Stimulated activated CD8-positive, alpha-beta memory T cell treated with anti-CD3 and anti-CD28 coated beads, Interleukin-2, amount 100 ng/mL, for 48 hours (primary cell): ENCODE measurements at places on chromosomes 6 and 20.

GRCh38 chr20:7571521-7572055, 368.7 kb downstream of the HAO1 start:
- DNase-seq = no peak

GRCh38 chr20:33916768-33917167, 76.9 kb upstream of the RALY start:
- no peak for DNase-seq

- no peak for DNase-seq
Observed at GRCh38 chr6:44037847-44038542, 89.3 kb downstream of the MRPL14 start.

DNA sequence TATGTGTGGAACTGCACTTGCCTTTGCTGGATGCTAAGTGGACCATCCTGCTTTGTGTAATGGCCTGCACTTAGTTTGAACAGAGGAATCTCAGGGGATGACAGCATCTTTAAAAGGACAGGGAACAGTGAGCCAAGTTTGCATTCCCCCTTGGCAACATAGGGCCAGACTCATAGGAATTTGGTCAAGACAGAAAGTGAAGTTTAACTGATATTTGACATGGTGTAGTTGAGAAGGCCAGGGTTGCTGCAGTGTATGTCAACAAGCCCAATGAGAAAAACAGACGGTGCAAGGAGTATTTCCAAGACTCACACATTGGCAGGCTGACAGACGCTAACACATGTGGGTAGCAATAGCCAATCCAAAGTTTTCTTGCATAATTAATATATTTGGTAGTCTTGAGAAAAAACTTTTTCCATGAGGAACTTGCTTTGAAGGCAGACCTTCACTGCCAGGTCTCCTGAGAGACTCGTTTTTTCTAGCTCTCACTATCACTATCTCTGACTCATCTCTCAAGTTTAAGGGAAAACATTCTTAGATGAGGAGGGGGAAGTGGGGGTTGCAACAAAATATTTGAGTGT, 213.8 kb downstream of the IBTK start:
- no peak for DNase-seq

DNA sequence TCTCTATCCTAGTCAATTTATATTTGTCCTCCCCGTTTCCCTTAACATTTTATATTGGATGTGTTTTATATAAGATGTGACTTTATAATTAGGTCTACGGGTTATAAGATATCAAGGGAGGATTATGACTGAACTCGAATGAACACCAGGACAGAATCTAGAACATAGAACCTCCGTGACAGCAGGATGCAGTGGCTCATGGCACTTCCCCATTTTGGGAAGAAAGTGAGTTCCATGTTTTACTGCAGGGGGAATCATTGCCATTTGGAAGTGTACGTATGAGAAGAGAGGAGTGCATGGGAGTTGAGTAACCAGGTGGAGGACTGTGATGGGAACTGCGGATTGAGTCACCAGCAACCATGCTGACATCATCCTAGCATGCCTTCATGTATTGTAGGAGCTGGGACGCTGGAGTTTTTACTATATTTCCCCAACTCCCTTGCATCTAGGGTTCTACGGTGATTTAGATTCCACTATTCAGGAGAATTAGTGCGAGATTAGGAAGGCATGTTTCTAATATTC, 56.1 kb upstream of the FOXC1 start:
- no peak for DNase-seq

- DNase-seq = no peak
Observed at GRCh38 chr6:95325916-95326315, 251.4 kb upstream of the MANEA start.

DNA sequence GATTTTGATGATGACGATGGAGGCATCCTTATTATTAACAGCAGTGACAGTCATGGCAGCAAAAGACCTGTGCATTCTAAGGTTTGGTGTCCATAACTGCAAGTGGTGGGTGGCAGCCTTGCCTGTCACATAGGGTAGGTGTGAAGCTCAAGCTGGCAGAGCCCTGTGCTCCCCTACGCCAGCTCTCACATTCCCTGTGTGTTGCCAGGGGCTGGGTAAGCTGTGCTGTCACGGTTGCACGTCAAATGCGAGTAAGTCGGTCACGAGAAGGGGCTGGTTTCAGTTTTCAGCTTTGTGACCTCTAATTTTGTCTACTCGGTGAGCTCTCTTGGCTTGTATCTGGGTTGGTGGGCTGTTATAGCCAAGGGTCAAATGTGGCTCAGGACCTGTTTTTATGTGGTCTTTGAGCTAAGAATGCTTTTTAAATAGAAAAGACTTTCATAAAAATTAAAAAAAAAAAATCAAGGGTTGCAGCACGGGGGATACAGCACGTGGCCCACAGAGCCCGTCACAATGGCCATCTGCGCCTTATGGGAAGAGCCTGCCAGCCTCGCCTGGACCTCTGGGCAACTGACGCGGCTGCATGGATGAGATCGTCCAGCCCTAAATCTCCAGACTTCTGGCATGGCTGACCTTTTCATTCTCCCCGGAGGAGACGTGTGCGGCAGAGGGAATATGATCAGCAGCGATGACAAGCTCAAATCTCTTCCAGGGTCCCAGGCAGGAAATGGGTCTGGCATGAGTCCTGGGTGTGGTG, 148.5 kb downstream of the PHACTR3 start:
- no peak for DNase-seq

DNA sequence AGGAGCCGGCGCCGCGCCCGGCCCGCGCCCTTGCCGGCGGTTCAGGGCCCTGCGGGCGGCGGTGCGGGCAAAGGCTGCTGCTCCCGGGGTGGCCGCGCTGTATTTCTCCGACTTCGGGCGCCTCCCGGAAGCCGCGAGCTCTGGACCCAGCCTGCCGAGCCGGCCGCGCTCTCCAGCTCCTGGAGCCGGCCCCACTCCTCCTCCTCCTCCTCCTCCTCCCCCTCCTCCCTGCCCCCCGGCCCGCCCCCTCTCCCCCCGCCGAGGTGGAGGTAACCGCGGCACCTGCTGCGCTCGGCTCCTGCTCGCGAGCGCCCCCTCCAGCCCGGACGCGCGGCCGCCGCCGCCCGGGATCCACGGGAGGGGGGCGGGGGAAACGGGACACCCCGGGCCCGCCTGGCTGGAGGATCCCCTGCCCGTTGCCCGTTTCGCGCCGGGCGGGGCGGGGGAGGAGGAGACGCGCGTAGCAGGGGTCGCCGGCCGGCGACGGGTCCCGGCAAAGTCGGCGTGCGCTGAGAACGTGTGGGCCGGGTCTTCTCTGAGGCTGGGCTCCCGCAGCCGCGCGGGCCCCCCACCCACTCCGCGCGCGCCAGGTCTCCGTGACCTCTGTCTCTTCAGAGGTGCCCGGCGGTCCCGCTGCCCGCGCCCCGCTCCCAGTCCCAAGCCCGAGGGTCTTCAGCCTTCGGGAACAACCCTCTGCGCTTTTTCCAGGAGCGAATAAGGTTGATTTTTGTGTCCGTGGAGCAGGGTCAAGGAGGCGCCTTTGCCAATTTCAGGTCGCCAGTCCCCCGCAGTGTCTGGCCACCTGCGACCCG, at the start of gene SLC22A23:
Gene SLC22A23, minus strand, starts transcription at position 153 of the 812 bp plus-strand sequence. CDS start 491 bp downstream, outside the sequence.
- peak; percentile 43 for DNase-seq
